T-cell (primary cell): ENCODE measurements at places on chromosomes 3 and 15. TPM values are rescaled to one million over a fixed set of nuclear protein-coding genes. Genes with fewer than 3 reads are reported as not detected.

DNA sequence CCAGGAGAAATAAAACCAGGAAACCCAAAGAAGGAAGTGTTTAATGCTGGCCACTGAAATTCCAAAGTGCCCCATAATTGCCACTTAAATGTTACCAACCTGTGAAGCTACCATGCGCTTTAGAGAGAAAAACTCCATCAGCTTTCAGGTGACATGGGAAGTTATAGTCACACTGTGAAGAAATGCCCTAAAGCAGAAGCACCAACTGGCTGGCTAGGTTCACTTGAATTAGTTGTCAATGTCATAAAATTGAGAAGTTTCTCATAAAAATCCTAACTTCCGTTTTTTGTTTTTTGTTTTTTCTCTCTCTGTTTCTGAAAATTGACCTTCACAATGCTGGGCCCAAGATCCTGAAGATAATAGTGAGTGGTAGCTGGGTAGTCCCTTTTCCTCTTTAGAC lies 167.9 kb upstream of the CTNNB1 start:
- no peak for DNase-seq

DNA sequence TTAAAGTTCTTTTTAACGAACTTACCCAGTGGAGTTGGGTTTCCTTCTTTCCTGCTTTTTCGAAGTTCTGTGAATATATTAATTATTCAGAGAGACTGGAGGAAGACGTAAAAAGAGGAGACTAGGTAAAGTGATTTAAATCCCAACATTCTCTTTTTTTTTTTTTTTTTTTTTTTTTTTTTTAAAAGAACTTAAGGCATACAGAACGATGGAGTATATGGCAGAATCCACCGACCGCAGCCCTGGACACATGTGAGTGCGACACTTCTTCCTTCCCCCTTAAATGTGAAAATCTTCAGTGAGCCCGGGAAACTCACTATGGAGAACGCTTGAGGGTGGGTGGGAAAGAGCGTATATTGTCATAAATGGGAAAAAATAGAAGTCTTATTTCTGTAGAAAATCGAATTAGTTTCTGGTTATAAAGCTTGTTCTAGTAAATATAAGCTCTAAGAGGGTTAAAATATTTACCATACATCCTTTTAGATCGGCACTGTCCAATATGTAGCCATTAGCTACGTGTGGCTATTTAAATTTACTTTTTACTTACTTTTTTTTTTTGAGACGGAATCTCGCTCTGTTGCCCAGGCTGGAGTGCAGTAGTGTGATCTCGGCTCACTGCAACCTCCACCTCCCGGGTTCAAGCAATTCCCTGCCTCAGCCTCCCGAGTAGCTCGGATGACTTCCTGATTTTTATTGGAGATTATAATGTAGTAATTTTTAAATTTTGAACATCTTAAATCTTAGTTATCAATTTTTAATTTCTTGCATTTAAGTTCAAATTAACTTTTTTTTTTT lies 892 bp downstream of the NMD3 start:
- DNase-seq = no peak

- no peak for DNase-seq
Measured at GRCh38 chr3:29515451-29515850, 234.6 kb downstream of the RBMS3 start.

DNA sequence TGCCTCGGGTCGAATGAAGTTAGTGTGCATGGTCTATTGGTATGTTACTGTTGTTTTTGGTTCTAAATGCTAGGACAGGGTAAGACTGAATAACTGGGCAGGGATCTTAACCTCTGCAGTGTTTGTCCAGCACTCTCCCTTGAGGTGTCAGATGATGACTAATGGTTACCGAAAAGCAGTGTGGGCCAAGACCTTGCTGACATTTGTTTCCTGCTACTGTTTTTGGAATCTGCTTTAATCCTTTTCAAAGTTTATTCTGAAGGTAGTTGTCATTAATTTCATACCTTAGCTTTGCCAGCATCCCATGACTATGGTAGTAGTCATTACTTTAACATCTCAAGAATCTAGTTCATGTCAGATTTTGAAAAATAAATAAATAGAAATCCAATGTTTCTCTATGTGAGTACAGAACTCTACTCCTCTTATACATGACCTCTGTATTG lies 117.0 kb downstream of the P3H2 start:
- no peak for DNase-seq

GRCh38 chr3:111726788-111727305 lies 131.7 kb upstream of the ZBED2 start:
- DNase-seq = no peak

GRCh38 chr3:49626101-49626581 lies 48.0 kb upstream of the APEH start:
- no peak for DNase-seq

GRCh38 chr3:69052472-69052898 lies 352 bp upstream of the TMF1 start:
- DNase-seq = no peak

GRCh38 chr3:182246870-182247269 lies 535.1 kb downstream of the SOX2 start:
- no peak for DNase-seq

Gene RPUSD2
- total RNA-seq = 17.4 TPM

- no peak for DNase-seq
Measured at GRCh38 chr15:99433026-99433756, 132.6 kb upstream of the MEF2A start.

Gene GCSAM
- 20.2 TPM for total RNA-seq

DNA sequence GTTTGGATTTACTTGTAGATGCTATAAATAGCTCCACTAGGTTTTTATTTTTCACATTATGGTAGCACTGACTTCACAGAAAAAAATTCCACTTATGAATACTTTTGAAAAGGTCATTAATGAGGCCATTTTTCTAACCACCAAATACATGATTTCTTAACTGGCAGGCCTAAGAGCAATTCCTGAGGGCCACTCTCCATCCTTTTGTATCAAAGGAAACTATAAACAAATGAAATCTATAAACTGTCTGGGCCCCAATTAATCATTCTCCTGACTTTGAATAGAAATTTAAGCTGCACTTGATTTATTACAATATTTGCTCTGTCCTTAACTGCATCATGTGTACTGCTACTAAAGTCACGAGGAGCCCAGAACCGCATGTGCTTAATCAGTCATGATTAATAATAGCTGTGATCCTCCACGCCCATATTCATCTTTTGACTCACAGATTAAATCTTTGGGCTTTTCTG lies 25.1 kb upstream of the MTMR10 start:
- DNase-seq = no peak

Gene GOLGA6B
- not detected for total RNA-seq

DNA sequence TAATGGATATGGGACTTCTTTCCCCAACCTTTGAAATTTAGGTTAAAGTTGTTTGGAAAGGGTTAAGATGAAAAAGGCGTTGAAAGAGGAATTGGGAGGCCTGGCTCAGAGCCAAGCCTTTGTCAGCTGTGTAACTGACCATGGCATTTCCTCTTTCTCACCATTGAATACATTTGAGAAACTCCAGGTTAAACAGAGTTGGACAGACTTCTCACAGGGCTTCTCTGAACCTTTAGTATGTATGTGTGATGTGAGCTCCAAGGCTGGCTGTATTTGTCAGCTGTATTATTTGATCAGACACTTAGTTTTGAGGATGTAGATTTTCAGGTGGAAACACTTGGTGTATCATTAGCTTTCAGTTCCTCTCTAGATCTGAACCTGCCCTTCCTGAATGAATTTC lies 136.4 kb upstream of the GOLGA6L4 start:
- no peak for DNase-seq

DNA sequence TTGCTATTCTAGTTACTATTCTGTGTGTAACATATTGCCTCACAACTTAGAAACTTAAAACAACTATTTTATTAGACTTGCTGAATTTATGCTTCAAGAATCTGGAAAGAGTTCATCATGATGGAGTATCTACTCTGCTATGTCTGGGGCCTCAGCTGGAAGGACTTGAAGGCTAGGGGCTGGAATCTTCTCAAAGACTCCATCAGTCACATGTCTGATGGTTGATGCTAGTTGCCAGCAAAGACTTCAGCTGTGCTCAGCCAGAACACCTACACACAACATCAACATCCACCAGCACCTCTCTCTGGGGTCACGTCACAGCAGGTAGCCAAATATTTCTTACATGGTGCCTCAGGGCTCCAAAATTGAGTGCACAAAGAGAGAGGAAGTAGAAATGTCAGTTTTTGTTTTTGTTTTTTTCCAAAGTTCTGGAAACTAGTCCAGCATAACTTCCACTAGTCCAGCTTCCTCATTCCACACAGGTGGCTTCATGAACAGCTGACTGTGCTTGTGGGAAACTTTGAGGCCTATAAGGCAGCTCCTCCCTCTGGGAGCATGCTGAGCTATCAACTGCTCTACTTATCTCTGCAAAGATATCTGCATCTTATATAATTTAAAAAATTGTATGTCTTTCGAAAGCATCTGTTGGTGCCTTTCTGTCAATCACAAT lies 325.4 kb upstream of the AGTR1 start:
- no peak for DNase-seq

- no peak for DNase-seq
Measured at GRCh38 chr3:190058521-190059241, 62.0 kb downstream of the P3H2 start.

Gene P2RY14
- total RNA-seq = 0.73 TPM

DNA sequence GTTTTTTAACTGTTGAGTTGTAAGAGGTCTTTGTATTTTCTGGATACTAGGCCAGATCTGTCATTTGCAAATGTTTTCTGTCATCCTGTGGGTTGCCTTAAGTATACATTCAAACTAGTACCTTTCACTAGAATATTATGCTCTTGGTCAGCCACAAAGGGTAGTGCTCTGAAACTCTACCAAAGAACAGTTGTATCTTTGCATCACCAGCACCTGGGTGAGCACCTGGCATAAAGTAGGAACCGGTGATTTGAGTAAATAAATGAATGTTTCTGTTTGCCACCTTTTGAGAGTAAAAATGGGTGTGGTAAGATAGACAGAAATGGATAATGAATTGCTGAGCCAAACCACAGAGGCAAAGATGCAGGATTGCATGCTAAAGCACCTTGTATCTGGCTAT lies 98.7 kb downstream of the SLCO3A1 start:
- no peak for DNase-seq

DNA sequence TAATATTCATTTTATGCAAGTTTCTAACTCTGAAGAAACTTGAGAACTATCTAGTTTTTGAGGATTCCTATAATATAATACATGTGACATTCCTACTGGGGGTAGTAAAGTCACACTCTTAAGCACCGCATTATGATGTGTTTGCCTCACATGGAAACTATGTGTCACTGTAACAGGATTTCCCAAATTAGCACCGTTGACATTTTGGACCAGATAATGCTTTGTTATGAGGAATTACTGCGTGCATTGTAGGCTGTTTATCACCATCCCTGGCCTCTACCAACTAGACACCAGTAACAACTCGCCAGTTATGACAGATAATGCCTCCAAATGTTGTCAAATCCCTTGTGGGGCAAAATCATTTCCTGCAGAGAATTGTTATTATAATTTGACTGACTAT lies 267.8 kb downstream of the RAP2B start:
- DNase-seq = no peak

- no peak for DNase-seq
Measured at GRCh38 chr15:90845201-90845949, 23.0 kb upstream of the FURIN start.

Gene PP2D1
- total RNA-seq = not detected

GRCh38 chr3:27349832-27350231 lies 19.4 kb downstream of the NEK10 start:
- no peak for DNase-seq

DNA sequence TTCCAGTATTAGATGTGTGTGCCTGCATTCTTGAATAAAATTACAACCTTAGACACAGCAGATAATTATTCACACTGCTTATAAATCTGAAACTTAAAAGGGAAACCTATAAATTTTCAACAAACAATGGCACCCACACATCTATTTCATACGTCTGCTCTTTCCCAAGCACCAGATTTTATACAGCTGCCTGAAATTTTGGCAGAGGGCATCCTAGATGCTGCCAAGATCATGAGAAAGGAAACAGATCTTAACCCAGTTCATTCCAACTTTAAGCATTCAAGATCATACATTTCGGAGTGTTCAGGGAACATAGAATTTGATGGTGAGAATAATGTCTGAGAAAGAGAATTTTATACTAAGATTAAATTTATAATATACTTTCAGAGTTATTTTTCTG lies 53.1 kb downstream of the CLDN1 start:
- no peak for DNase-seq

DNA sequence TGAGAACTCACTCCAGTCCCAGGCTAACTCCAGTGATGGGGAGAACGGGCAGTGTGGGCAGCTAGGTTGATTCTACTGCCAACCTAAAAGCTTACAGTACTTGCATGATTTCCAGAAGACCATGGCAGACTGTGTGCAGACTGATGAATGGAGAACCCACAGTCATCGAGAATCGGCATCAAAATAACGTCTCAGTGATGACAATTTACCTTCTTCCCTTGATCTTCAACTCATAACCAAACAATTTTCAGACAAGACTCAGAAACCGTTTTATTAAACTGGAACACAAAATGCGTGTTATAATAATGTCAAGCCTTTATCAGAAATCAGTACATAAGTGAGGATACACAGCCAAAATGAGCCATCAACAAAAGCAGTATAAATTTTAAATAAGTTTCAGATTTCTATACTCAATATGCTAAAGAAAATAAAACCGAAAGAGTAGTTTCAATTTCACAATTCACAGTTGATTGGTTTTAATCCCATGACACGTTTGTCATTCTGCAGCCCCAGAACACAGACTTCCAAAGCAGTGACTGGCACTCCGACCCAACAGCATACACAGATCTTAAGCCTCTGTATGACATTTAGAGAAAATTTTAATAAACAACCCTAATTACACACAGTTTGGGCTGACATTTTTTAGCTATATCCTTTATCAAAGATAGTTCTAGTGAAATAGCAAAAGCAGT lies 54.5 kb downstream of the ZMAT3 start:
- no peak for DNase-seq

DNA sequence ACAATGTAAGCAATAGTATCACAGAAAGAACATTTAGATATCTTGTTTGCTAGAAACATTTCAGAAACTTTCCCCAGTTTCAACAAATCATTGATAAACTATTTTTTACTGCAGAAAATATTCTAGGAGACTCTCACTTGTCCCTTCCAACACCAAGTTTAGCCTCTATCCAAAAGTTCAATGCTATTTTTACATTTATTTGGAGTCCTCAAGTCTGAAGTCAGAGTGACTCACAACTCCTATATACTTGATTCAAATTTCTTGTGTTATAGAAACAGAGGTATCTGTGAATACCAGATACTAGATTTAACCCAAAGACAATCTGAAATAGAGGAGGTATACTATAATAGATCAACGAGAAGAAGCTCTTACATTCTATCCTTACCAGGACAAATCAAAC lies 49.6 kb downstream of the RFX7 start:
- no peak for DNase-seq

DNA sequence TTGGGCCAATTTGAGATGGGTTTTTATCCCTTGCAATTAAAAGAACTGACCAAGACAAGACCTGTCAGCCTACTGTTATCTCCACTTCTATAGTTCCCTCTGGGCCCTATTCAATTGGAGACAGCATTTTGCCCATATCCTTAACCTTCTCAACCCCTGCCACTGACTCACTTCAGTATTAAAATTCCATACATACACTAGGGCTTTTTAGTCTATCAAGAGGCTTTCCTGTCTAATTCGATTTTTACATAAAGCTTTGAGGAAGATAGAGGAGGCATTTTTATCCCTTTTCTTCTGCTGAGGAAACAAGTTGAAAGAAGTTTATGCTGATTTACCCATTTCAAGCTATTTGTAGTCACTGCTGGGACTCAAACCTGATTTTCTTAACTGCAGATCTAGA lies 51.1 kb downstream of the GTF2E1 start:
- DNase-seq = no peak

Gene CD47
- total RNA-seq = 161 TPM

Gene ALCAM
- total RNA-seq = 3.8 TPM

- no peak for DNase-seq
Measured at GRCh38 chr3:138060792-138061191, 50.8 kb downstream of the CLDN18 start.

- DNase-seq = no peak
Measured at GRCh38 chr3:194458131-194458530, 28.7 kb downstream of the ATP13A3 start.
